CD4-positive, alpha-beta T cell treated with Interleukin-4 for 4 hours (primary cell): ENCODE measurements at places on chromosomes 2 and 18.

- DNase-seq, result no peak
Measured at GRCh38 chr18:48376406-48376805, 32.8 kb downstream of the ZBTB7C start.

GRCh38 chr2:9327873-9328352 is 95.4 kb downstream of the ITGB1BP1 start:
- DNase-seq, result no peak

DNA sequence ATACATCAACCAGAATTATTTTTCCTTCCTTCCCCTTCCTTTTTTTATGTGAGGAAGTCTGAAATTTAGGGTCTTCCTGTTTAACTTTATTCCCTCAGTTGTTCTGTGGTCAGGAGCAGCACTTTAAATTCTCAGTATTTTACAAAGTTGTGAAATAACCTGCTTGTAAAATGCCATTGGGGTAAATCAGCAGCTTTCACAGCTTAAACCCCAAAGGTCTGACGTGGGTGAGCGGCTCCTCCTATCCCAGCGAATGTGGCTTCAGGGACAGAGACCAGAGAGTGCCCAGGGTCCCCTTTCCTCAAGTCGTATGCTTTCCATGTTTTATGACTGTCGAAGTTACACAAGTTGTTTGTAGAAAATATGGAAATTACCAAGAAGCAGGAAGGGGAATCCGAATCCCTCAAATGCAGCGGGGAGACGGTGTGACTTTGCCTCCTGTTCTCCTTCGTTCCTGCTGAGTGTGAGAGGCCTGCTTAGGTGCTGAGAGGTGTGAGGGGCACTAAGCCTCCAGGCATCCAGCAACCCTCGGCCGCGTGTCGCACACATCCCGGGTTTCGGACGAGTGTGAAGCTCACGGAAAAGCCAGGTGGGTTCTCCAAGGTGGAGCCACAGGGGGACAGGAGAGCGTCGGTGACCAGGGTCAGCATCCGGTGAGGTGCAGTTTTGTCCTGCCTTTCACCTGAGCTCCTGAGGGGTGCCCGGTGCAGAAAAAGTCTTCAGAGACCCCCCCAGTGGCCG is 10.8 kb upstream of the KCNG2 start:
- no peak for DNase-seq

DNA sequence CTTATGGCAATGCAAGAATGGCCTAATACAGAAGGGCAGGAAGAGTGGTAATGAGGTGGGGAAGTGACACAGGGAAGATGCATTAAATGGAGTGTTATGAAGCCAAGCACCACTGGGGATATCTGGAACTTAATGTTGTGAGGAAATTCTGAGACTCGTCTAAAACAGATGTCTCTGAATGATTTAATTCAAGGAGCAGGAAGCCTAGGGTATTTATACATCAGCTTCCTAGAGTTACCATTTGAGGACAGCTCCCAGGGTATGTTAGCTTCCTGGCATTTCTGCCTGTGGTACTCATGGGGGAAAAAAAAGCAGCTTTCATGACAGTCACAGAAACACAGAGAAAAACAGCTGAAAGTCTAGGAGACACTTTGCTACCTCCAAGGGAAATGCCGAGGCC is 989.5 kb downstream of the CBLN2 start:
- no peak for DNase-seq

DNA sequence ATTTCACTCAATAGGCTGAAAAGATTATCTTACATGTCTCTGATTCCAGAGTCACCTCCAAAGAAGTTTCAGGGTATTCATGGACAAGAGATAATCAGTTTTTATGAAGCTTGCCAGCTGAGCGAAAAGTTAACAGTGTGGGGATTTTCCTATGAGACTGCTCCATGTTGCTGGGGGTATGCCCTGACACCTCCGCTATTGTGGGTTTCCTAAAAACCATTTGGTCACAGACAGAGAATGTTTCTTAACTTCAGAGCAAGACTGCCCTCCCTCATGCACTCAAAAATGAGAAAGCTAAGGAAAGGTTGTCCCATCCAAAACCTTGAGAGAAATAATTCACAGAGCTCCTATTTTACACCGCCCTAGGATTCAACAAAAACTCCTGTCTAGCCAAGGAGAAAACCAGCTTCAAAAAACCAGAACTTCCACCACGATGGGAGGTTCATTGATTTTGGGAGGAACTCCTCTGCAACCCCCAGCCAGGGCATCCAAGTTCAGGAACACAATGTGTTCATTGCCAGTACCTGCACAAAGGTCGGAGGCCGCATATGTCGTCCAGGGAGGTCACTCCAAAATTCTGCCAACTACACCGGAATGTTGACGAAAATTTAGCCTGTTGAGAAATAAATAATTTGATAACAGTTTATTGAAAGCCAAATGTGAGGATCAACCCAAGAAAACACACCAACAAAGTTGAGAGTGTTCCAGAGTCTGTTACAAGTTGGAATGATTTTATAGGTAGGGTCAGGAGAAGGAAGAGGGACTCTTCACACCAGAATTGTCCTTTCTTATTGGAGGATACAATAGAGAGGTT is 104.3 kb downstream of the SP100 start:
- DNase-seq, result no peak

DNA sequence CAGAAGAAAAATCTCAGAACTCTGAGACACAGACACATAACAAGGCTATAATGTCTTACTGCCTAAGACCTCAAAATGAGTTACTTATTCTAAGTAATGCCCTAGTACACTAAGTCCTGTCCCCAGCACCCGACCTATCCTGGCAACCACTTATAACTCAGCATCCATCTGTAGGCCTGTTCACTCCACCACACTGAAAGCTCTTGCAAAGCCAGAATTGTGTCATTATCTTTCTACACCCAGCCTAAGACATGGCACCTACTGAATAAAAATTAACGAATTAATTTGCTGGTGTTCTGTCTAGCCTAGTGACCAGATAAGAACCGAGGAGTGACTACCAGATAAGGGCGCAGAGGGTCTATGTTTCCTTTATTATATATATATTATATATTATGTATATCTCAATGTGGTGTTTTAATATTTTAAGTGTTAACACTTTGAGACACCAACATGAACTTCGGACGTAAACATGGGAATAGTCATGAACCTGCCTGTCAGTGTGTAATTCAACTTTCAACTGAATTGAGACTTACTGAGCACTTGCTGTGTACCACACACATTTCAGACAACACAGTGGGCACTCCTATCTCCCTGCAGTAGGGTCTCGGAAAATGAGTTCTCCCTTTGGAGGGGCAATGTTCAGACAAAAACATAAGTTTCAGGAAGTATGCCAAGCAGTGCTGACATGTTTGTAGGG is 27.7 kb downstream of the TMEM131 start:
- DNase-seq, result no peak

GRCh38 chr2:233288663-233289062 is 19.0 kb upstream of the SAG start:
- DNase-seq, result no peak

DNA sequence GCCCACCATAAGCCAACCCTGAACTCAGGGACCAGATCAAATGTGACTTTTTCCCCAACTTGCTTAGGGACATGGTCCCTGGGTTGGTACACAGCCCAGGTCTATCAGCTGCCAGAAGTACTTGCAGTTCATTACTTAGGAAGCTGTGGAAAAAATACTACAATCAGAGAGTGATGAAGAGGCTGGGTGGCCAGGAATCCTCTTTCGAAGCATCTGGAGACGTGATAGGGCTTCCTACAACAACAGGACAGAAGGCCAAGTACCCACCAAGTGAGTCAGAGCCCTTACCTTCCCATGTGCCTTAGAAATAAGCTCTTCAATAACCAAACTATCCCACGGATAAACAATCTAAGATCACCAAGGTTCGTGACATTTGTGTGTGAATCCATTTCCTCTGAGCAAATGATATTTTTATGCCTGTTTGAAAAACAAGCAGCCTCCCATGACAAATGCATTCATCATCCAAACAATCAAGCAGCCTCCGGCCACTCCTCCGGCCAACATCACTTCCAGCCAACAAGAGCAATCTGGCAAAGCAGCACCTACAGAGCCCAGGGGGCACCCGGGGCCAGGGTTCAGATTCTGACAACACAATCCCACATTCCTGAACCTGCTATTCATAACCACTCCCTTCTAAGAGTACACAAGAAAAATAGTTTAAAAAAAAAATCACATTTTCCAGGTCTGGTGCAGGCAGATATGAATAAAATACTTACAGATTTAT is 26.4 kb downstream of the TBC1D8 start:
- DNase-seq, result no peak

DNA sequence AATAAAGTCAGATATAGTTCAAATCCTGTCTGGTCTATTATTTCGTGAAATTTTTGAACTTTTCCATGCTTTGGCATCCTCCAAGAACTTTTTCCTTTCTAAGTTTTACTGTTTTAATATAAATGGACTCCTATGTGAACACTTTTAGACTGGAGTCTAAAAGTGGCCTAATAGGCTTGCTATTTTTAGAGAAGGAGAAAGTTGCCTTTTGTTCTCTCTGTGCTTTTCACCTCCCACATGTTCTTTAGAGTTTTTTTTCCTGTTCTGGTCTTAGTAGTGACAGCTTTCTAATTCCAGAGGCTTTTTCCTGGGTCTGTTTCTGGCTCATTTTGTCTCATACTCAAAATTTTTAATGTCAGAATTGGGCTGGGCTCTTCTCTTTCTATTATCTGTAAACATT is 72.2 kb downstream of the ADAM23 start:
- no peak for DNase-seq

- DNase-seq, result no peak
Measured at GRCh38 chr2:171568089-171568488, 45.8 kb downstream of the CYBRD1 start.

DNA sequence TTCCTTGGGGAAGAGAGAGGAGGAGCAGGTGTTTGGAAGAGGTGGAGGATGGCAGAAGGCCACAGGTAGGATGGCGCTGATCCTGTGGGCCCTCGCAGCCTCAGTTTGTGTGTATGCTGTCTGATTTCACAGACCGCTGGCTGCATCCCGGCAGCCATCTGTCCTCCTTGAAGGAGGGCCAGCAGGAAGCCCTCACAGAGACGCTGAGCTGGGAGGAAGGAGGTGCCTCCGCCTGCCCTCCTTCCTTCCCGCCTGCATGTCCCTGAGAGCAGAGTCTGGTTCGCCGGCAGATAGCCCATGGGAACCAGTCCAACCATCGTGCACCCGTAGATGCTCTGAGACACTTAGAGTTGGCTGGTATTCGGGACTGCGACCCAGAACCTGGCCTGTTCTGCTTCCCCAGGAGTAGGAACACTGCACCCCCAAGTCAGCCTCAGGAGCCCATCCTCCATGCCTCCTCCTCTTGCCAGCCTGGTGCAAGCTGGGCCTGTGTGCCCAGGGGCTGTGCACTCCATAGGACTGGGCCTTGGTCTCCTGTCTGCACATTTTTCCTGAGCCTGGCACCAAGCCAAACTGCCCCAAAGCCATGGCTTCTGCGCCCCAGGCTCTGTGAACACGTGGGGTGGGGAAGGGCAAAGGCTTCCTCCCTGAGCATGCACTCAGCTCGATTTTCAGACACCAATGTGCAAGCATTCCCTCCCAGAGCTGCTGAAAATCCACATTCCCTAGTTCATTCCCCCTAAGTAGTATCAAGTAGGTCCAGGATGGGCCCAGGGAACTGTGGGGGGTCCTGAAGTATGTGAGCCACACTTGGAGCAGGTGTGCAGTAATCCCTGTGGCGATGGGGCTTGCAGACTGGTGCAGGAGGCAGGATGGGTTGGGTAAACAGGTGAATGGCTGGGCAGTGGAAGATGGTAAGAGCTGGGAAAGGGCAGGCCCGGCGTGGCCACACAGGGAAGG is 115.6 kb downstream of the SEPTIN10 start:
- DNase-seq, result no peak
